Hypothalamus (tissue), 51 donors: ENCODE measurements at places on chromosomes 3 and 15.

GRCh38 chr3:18011387-18011786, 269.0 kb upstream of the TBC1D5 start:
- DNase-seq: no peak

GRCh38 chr3:152620395-152620794, 214.5 kb upstream of the P2RY1 start:
- peak; percentile 22 for DNase-seq

DNA sequence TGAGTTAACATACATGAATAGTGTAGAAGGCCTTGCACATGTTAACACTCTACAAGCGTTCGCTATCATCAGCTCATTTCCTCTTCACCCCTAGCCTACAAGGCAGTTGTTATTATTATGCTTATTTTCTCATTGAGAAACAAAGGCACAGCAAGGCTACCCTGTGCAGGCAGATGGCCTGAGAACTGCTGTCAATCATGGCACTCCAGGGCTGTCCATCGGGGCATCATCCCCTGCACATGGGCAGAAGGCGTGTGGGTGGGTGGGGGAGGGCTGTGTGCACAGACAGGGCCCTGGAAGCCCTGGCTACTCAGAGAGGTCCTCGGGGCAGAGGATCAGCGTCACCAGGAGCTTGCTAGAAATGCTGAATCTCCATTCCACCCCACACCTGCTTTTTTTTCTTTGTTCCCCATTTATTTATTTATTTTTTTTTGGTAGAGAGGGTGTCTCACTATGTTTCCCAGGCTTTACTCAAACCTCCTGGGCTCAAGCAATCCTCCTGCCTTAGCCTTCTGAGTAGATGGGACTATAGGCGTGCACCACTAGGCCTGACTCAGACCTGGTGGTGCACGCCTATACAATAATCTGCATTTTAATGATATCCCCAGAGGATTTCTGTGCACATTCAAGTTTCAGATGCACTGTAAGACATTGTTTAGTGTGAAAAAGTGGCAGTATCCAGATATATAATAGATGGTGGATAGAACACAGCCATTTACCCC, 9.6 kb upstream of the ZXDC start:
- DNase-seq: no peak

DNA sequence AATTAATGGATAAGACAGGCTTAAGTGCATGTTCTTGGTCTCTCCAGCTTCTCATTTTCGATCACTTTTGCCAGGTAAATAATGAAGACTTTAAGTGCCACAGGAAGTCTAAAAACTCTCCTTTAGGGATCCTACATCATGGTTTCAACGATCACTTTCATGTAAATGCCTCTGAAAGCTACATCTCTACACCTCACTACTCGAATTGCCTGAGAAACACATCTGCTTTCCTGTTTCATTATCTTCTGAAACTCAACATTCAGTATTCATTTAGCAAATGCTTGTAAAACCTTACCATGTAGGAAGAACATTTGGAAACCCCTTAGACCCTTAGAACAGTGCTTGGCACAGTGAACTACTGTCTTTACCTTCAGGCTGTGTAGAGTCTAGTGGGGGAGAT, 16.2 kb downstream of the THAP10 start:
- DNase-seq: no peak

DNA sequence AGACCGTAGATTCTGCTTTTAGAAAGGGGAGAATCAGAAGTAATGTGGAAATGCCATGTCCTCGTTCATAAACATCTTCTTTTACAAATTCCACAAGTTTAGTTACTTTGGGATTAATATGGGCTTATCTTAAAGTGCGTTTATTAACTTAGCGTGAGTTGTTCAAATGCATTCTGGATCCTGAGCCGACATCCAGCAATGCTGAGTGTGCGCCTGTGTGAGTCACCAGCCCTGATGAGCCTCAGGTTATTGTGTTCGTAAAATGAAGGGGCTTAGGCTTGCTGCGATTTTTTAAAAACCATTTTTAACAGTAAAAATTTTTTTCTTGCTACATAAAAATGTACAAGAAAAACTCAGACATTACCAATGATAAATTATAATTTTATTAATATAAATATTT, 57.9 kb downstream of the TFRC start:
- DNase-seq: no peak

- DNase-seq: peak; percentile 77
Measured at GRCh38 chr3:20039765-20040547, at the start of gene KAT2B. TSS of gene KAT2B (plus strand) at chr3:20040446. CDS start at chr3:20040478, 32 bp downstream.

GRCh38 chr3:63674586-63674985, 22.1 kb downstream of the SNTN start:
- DNase-seq: no peak

GRCh38 chr3:171225708-171226107, 199.2 kb upstream of the SLC2A2 start:
- no peak for DNase-seq

DNA sequence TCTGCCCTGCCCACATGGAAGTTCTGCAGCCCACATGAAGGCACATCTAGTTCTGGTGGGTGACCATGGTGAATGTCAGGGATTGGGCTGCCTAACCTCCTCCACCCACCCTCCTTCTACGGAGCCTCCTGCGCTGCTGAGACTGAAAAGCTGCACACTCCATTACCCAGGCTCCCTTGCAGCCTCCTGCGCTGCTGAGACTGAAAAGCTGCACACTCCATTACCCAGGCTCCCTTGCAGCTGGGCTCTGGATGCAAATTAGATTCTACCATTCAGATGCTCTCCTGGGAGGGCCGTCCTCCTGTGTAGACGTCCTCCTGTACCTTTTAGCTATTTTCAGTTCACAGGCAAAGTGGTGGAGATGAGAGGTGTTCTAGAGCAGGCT, 32.1 kb downstream of the POMGNT2 start:
- DNase-seq: no peak

GRCh38 chr3:44111482-44111881, 130.2 kb upstream of the TOPAZ1 start:
- no peak for DNase-seq

DNA sequence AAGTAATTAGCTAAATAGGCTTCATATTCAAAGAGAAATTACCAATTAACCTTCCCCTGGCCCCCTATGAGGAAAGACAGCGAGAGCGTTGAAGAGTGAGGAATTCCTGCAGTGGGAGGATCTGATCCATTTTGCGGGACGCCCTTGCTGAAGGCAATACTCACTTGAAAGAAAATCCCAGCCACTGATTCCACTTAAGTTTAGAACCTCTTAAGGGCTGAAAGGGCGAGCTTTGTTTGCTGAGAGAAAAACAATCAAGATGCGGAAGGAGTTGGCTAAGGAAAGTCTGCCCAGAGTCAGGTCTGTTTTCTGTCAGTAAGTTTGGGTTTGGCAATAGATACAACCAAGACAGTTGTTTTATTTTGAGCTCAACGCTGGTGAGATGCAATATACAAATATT, 102.8 kb upstream of the GBE1 start:
- DNase-seq: no peak

- DNase-seq: no peak
Measured at GRCh38 chr3:149646181-149646766, 11.6 kb downstream of the WWTR1 start.

DNA sequence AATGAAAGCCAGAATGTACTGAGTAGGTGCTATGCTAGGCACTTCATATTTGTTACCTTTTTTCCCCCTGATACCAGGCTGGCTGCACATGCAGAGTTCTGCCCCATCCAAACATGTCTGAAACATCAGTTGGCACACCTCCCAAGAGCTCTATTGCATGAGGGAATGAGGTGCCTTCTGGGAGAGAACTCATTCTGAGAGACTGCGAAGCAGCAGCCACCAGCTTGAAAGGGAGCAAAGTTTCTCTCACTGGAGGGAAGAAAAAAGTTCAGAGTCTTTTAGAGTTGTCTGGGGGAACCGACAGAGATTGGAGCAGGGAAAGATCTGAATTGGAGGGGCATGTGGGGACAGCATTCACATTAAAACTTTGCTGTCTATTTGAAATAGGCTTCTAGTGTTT, 84.1 kb downstream of the AGBL1 start:
- no peak for DNase-seq

DNA sequence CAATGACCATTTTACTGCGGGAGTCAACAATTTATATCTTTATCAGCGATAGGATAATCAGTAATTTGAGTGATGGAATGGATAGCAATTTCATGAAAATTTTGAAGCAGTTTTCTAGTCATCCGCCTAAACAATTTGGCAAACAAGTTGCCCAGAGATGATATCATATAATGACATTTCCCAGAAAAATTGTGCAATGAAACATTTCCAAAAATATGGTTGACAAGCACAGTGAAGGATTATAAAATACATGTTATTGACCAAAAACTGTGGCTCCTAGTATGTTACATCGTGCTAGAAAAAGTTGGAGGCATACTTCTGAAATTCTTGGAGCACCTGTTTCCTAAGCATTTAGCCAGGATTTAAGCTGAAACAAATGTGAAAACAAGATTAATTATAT, 145.1 kb downstream of the GHSR start:
- DNase-seq: no peak

DNA sequence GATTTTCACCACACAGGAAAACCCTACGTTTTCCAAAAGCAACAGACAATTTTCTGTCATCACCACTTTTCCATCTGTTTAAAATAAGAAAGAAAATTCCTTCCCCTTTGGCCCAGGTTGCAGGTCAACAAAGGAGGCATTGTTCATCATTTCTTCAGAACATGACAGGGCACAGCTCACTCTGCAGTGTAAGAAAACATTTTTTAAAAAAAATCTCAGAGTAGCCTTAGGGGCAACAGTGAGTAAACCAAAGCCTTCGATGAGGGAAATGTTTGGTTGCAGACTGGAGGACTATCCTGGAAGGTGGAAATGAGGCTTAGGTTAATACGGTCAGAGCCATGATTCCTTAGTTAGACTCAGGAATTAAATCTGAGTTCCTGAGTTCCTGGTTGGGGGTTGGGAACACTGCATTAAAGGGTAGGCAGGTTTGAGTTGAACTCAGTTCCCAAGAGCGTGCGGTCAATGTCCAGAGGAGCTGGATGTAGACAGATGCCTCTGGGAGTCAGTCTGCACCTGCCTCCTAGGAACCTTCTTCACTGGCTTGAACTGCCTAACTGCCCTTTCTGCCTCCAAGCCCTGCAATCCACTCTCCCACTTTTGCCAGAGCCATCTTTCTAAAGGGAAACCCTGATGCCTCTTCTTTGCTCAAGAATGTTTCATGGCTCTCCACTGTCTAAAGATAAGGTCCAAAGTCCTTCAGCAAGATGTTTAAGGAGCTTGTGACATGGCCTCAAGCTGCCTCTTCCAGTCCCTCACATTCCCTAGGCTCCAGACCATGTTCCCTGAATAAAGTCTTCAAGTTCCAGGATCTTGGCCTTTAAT, 3.3 kb upstream of the HES1 start:
- no peak for DNase-seq

DNA sequence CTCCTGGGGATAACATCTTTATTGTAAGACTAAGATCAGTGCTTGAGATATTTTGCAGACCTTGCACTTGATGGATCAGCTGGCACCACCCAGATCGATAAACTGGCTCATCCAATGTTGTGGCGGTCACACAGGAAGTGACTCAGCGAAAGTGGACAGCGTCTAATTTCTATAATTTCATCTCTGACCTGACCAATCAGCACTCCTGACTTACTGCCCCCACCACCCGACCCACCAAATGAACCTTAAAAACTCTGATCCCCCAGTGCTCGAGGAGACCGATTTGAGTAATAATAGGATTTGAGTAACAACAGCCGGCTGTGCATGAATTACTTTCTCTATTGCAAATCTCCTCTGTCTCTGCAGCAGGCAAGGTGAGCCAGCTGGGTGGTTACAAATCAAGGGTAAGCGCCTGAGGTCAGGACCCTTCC, 62.7 kb upstream of the RNU6-1 start:
- no peak for DNase-seq

- peak; percentile 70 for DNase-seq
Measured at GRCh38 chr15:78264304-78265136, at the start of gene DNAJA4. TSS of gene DNAJA4 (plus strand) at chr15:78264562. CDS start at chr15:78264764, 202 bp downstream.

GRCh38 chr15:60052796-60053195, 48.7 kb downstream of the FOXB1 start:
- no peak for DNase-seq

GRCh38 chr3:60064210-60065178, 1014.7 kb upstream of the CFAP20DC start:
- DNase-seq: no peak

GRCh38 chr15:75153087-75153486, 48.6 kb upstream of the C15orf39 start:
- DNase-seq: no peak

DNA sequence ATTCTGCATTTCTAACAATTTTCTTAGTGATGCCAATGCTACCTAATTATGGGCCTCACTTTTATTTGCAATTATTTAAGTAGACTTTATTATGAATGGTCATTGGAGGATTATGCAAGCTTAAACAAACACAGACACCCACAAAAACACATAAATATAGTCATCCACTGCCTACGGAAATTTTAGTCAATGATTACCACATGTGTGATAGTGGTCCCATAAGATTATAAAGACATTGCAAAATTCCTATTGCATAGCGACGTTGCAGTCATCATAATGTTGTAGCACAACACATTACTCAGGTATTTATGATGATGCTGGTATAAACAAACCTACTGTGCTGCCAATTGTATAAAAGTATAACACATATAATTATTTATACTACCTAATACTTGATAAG, 247.8 kb upstream of the ALCAM start:
- DNase-seq: no peak

DNA sequence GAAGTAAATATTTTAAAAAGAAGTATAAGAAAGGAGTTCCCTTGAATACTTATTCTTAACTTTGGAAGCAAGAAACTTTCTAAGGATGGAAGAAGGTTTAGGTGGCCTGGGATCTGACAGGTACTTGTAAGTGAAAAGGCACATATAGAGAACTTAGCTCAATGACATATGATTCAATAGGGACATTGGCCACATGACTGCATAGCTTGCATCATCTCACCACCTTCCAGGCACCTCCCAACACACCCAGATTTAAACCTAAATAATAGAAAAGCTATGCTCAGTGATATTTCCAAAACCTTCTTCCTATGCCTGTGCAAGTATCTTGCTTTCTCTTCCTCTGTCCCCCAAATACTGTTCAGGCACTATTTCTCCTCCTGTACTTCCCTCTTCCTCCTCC, 4.7 kb upstream of the P2RY1 start:
- no peak for DNase-seq

GRCh38 chr3:33145221-33145900, 31.5 kb downstream of the CRTAP start:
- no peak for DNase-seq

GRCh38 chr15:88046576-88047129, 209.9 kb downstream of the NTRK3 start:
- no peak for DNase-seq

GRCh38 chr3:114223143-114223542, 14.2 kb downstream of the ZNF80 start:
- no peak for DNase-seq

DNA sequence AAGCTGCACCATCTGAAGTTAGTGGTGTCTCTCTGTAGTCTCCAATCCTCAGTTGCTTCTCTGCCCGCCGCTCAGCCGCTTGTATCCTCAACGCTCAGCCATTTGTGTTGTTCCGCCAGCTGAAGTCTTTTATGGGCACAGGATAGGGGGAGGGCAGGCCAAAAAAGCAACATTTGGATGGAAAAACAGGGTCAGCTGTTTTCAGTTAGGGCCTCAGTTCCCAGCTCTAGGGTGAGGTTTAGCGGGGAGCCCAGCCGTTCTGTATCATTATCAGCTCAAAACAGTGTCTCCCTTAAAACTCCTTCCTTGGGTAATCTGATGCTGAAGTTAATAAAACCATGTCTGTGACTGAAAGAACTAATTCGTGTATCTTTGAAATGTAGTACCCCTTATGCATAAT, 329.5 kb upstream of the AZI2 start:
- no peak for DNase-seq

GRCh38 chr3:83500422-83500821, 1458.4 kb upstream of the CADM2 start:
- DNase-seq: no peak
